Activated CD4-positive, alpha-beta T cell treated with anti-CD3 and anti-CD28 coated beads, Interleukin-2, amount 50 U/mL, for 4 hours (primary cell): ENCODE measurements at places on chromosomes 13 and 19.

- DNase-seq = no peak
Measured at GRCh38 chr19:28596561-28597071, 616.3 kb downstream of the UQCRFS1 start.

GRCh38 chr19:43433358-43433673 lies 18.6 kb downstream of the TEX101 start:
- no peak for DNase-seq

DNA sequence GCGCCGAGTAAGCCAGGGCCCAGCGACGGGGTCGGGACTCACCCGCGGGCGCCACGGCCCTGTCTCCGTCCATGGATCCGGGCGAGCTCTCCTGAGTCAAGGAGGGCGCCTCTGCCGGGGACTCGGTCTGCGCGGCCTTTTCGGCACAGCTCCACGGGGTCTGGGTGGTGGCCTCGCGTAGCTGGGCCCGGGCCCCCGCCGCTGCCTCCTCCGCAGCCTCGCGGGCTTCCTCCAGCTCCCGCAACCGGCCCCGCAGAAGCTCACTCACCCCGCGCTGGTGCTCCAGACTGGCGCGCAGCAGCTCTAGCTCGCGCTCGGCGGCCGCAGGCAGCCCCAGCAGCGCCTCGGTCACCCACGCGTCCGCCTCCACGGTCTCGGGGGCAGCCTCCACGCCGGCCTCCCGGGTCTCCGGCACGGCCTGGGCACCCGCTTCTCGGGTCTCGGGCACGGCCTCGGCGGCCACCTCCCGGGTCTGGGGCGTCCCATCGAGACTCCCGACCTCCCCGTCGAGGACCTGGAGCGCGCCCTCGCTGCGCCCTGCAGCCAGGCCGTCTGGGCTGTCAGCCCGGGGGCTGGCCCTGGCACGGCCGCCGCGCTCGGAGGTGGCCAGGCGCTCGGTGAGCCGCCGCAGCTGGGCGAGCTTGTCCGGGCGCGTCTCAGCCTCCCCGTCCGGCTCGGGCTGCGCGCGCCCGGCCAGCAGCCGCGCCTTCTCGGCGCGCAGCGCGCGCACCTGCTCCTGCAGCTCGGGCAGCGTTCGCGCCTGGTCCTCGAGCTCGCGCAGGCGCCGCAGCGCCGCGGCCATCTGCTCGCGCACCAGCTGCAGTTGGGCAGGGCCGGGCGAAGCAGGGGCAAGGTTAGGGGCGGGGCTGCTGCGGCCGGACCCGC lies 8.4 kb downstream of the KANK3 start:
- DNase-seq = no peak

- DNase-seq = no peak
Measured at GRCh38 chr13:103573446-103573845, 507.2 kb upstream of the SLC10A2 start.

GRCh38 chr13:49356223-49356622 lies 87.6 kb downstream of the CAB39L start:
- DNase-seq = no peak

GRCh38 chr13:111474136-111475002 lies 153.9 kb downstream of the TEX29 start:
- no peak for DNase-seq

DNA sequence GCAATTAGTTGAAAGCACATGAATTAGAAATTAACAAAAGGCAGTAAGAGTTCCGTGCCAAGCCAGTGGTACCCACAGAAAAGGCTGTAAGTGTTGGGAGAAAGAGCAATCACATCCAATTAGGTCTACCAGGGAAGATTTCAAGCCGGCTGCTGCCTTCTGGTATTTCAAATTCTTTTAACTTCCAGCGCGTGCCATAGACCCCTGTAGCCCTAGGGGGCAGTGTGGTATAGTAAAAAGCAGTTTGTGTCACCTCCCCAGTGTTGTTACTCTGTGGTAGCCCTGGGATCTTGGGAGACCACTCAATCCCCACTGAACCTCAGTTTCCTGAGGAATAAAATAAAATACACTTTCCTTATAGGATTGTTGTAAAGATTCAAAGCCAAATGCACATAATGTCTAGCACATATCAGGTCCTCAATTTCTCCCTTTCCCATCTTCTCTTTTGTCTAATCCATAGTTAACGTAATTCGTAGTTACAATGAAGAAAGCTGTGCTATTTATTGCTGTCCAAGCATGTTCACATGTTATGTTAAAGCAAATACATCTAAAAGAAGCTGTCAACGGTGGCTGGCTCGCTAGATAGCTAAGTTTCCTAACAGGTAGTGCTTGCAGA lies 230.2 kb downstream of the TDRD3 start:
- DNase-seq = no peak

DNA sequence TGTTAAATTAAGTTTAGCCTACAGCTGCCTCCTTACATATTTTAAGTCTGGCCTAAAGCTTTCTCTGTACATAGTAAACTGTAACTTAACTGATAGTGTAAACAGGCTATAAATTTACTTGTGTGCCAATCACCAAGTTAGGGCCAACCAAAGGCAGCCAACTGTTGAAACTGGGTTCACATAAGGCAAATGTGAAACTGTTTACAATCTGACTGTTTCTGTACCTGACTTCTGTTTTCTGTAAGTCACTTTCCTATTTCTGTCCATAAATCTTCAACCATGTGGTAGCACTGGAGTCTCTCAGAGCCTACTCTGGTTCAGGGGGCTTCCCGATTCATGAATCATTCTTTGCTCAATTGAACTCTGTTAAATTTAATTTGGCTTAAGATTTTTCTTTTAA lies 103.1 kb downstream of the RAP2A start:
- DNase-seq = no peak

DNA sequence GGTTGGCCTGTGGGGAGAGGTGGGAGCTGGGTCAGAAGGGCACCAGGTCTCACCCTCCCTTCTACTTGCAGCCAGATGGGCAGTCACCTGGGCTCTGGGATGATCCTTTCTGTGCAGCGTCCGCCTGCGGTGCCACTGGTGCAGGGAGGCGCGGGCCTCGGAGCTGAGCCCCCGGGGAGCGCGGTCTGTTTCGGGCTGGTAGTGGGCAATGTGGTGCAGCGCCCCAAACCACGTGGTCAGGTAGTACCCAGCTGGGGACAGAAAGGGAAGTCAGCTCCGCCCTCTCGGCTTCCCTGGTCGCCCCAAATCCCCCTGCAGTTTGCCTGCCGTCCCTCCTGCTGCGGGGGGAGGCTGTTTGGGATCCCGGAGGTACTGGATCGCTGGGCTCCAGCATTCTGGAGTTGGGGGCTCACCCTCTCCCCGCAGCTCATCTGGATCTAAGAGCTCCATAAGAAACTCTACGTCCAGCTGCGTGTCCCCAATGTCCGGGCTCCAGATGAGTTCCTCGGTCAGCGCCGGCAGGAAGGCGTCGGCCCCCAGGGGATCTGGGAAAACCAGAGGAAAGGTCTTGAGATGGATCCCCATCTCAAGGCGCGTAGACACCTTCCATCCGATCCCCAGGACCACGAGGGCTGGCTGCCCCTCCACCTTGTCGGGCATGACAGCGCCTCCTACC lies 8.8 kb downstream of the RINL start:
- DNase-seq = no peak

- DNase-seq = no peak
Measured at GRCh38 chr13:38866649-38867048, 124.0 kb downstream of the STOML3 start.

GRCh38 chr13:30088312-30088855 lies 219.0 kb downstream of the KATNAL1 start:
- DNase-seq = no peak

DNA sequence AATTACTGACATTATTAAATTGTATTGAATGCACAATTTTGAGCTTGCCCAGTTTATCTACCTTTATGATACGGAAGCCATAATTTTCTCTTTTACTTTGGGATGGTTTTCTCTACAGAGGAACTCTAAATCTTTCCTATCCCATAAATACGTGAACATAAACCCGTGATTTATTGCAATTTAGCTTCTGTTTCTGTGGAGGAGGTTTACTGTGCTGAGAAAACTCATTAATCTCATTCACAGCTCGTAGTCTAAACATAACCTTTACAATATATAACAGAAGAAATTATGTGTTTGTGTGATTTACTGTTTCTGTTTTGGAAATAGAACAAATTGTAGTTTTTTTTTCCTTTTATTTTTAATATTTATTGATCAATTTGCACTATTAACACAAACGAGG lies 207.1 kb upstream of the PCDH9 start:
- no peak for DNase-seq

- no peak for DNase-seq
Measured at GRCh38 chr13:36884235-36884634, 35.8 kb downstream of the SMAD9 start.

DNA sequence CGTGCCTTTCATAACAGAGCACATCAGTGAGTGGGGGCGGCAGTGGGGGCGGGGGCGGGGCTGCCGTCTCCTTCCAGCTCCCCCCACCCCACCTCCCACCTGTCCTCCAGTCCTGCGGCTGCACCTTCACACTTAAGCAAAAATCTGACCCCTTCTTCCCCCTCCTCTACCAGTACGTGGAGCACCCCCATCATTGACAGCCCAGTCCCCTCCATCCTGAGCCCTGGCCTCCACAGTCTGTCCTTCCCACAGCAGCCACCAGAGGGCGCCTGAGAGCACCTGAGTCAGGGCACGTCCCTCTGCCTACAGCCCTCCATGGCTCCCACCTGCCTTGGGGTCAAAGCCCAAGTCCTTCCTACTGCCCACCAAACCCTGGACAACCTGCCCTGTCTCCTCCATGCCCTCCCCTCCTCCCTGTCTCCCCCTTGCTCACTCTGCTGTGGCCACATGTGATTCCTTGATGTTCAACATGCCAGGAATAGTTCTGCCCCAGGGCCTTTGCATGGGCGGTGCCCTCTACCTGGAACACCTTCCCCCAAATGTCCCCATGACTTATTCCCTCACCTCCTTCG lies 4.0 kb downstream of the EBI3 start:
- DNase-seq = peak; percentile 62

DNA sequence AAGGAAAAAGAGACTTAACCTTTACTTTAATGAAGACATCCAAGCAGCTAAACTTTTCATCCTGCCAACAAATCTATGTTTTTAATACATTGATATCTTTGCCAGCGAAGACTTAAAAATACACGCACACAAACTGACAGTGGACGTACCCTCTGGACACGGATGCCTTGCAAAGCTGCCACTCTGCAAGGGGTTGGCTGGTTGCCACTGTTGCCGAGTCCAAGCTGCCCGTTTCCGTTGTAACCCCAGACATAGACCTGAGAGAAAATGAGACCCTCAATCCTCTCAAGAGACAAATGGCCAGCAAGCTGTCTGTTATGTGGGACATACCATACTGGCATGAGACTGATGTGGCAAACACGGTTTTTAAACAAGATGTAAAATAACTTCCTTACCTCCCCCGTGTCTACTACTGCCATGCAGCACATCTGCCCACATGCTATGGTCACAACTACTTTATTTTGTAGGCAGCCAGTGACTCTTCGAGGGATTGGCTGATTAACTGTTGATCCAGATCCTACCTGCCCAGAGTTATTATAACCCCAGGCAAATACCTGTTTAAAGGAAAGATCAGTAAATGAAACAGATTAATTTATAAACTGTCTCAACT lies 21.2 kb downstream of the RCBTB2 start:
- DNase-seq = no peak

- DNase-seq = no peak
Measured at GRCh38 chr13:58960888-58961287, 1202.8 kb downstream of the DIAPH3 start.

DNA sequence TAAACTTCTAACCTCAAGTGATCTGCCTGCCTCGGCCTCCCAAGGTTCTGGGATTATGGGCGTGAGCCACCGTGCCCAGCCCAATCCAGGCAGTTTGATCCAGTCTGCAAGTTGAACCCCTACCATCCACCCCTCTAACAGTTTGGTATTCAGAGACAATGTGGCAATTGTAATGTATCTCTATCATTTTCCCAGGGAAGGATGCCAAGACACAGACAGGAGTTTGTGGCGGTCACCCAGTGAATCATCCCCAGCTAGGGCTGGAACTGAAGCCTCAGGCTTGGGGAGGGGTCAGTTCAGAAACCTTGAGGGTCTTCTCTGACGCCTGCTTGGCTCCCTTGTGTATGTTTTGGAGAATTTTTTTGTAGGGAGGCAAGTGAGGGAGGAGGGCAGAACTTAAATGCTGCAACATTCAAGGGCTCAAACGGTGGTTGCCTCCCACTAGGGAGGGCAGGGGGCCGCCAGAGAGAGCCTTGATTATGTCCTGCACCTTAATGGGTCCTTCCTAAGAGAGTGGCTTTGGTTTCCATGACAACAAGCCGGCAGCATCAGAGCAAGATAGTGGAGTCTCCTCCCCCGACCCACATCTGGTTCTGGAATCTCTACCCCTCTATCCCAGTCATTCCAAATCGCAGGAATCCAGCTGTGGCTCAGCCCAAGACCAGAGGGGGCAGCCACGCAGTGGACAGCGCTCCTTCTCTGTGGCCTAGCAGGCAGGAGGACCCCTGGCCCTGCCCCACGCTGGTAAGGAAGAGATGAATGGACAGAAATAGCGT lies 14.9 kb upstream of the FEM1A start:
- no peak for DNase-seq

DNA sequence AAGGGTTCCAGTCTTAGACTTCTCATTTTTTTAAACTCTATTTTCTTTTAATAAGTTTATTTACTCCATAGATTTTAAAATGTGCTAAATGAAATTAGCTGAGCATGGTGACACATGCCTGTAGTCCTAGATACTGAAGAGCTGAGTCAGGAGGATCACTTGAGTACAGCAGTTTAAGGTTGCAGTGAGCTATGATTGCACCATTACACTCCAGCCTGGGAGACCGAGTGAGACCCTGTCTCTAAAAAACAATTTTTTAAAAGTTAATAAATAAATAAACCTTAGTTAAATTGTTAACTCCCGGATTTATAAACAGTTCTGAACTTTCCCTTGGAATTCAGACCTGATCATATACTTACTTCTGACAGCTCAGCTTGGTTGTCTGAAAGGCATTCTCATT lies 32.5 kb downstream of the PCDH20 start:
- DNase-seq = no peak

DNA sequence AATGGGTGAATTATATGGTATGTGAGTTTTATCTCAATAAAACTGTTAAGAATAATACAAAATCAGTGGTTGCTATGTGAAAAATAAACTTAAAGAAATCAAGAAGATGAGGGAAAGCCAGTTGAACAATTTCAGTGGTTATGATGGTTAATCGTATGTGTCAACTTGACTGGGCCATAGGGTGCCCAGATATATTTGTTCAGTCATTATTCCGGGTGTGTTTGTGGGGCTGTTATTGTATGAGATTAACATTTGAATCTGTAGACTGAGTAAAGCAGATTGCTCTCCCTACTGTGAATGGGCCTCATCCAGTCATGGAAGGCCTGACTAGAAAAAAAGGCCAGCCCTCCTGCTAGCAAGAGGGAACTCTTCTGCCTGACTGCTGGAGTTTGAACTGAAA lies 109.3 kb downstream of the LMO7 start:
- no peak for DNase-seq

- DNase-seq = no peak
Measured at GRCh38 chr13:49342454-49342853, 94.7 kb downstream of the CDADC1 start.
